Stimulated activated CD8-positive, alpha-beta memory T cell treated with anti-CD3 and anti-CD28 coated beads, Interleukin-7, amount 100 ng/mL, for 1 hour (primary cell): ENCODE measurements at places on chromosomes 5 and 9.

DNA sequence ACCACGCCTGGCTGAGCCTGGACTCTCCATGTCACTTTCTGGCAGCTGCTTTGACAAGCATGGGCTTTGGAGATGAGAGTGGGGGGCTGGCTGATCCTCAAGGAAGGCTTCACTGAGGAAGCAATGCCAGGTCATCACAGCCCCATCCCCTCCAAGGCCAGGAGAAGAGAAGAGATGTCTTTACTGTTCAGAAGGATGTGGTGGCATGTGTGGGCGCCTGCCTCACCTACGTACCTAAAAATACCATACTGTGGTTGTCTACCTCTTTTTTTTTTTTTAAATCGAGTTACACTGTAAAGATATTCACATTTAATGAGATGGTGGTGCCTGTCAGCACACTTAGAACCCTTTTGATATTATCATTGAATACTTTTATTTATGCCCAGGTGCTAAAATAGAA, 26.4 kb upstream of the CTNNA1 start:
- DNase-seq, result no peak

DNA sequence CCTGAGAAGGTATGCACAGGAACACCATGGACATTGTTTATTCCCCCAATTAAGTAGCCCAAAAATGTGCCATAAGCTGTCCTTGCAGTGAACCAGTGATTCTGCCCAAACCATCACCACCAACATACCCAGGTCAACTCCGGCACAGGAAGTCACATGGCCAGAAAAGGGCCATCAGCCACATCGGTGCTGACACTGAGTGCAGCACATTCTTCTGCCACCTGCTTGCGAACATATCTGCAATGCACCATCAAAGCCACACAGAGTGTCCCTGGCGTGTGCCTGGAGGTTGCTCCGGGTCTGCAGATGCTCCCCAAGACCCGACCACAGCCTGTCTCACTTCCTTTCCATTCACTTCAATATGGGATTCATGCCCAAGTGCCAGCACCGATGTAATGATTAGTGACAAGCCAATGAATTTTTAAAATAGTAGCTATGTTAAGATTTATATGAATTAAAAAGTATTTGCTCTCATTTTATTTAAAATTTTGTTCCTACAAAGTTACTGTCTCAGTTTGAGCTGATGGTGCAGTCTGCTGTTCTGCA, 37.6 kb downstream of the SYK start:
- DNase-seq, result no peak

- no peak for DNase-seq
These were observed 34.5 kb upstream of the SPARC start for GRCh38 chr5:151721087-151721646.

DNA sequence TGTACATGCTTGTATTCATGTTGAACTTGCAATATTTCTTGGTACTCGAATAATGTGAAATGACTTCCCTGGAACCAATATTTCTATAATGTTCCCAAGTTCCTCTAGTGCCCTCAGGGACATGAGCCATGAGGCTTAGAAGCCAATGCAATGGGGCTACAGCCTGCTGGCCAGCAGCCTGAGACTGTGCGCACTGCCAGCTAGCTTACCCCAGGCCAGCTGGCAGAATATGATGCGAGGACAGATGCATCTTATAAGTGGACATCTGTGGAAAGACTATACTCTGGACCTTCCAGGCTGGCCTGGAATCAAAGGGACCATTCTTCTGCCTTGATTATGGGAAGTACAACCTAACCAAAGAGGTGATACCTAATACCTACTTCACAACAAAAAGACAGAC, 1862.0 kb upstream of the ACO1 start:
- no peak for DNase-seq

GRCh38 chr5:15065091-15065490, 193.5 kb upstream of the ANKH start:
- DNase-seq, result no peak

GRCh38 chr5:111739416-111739815, 17.6 kb downstream of the NREP start:
- no peak for DNase-seq

GRCh38 chr9:129567842-129568559, 52.9 kb downstream of the C9orf50 start:
- DNase-seq, result no peak

DNA sequence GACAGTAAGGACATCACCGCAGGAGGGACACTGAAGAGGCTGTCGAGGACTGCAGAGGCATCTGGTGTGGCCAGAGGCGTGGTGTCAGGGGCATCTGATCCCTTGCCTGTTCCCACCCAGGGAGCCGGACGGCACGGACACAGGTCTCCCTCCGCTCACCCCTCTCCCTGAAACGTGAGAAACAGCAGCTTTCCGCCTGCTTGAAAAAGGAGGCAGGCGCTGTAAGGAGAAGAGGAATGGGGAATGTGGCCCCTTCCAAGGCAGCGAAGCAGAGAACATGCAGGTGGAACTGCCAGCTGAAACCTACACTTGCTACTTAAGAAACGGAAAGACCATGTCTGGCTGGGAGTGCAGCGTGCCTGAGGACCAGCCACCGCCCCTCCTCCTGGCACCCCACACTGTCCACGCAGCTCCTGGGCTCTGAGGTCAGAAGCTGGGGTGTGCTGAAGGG, 176.2 kb downstream of the GAPVD1 start:
- DNase-seq, result no peak

- DNase-seq, result no peak
These were observed 168.8 kb downstream of the GABBR2 start for GRCh38 chr9:98539954-98540353.

DNA sequence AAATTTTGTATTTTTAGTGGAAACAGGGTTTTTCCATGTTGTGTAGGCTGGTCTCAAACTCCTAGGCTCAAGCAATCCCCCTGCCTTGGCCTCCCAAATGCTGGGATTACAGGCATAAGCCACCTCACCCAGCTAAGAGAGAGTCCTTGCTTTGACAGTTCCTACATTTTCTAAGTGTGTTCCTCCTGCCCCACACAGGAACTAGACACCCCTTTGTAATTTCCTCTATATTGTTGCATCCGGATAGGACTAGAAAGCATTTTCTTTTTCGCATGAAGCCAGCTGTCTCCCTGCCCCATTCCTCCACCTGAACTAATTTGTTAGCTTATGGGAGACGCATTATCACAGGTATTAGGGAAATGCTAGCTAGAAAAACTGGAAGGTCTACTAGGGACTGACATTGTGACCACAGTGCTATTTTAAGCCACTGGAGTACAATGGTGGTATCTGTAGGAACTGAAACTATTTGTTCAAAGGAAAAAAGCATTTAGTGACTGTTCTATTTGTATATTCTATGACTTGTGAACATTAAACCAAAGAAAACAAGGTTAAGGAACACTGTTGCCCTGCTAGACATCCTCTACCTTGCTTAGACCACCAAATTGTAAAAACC, 214.1 kb downstream of the SMARCA2 start:
- no peak for DNase-seq

DNA sequence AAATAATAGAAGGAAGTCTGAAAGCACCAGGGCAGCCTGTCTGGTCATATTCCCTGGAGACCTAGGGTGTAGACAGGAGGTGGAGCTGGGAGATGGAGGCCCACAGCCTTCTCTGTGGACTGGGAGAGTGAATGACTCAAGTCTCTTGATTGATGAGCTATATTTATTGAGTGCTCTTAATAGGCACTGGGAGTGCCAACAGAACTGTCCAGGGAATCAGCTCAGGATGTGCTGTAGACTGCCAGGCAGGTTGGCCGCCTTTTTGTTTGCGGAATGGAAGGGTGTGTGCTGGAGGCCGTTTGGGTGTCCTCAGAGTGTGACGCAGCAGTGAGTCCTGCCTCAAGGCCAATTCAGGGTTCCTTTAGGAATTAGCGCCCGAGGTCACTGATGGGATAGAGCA, 33.4 kb upstream of the POMT1 start:
- DNase-seq, result no peak

DNA sequence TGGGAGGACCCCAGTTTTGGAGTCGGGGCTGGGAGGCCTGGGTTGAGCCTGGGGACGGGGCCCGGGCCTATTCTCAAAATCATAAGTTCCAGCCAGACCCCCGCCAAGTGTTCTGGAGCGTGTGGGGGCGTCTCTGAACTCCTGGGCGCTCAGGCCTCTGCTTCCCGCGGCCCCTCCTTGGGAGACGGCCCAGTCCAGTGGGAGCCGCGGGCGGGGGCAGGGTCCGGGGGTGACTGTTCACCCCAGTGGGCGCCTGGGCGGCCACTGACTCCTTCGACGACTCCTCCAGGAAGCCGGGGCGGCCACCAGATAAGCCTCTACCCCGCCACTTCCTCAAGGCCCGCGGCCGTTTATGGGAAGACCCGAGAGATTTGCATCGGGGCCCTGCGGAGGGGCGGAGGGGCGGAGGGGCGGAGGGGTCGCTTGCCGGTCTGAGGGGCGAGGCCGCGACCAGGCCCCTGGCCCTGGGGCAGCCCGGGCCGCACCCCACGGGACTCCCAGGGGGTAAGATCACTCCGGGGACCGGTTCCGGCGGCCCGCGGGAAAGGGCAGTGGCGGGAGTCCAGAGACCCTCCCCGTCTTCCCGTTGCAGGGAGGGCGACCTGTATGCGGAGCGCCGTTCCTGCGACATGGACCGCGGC, 655 bp downstream of the TOR4A start:
- no peak for DNase-seq

DNA sequence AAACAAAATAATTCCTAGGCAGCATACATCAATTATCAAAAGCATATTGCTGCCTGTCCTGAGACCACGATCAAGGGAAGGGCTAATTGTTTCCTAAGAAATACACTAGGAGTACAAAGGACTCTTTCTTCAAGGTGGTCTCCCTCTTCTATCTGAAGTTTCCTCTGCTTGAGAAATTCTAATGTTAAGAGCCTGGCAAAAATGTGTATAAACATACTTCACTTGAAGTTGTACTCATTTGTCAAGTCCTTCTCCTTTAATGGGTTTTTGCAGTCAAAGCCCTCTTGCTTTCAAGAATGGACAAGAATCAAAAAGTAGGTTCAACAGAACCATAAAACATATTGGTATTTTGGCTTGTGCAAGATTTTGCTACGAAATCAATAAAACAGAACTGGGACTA, 31.1 kb downstream of the UBTD2 start:
- no peak for DNase-seq

GRCh38 chr9:70052768-70053167, 9.1 kb downstream of the MAMDC2 start:
- no peak for DNase-seq

DNA sequence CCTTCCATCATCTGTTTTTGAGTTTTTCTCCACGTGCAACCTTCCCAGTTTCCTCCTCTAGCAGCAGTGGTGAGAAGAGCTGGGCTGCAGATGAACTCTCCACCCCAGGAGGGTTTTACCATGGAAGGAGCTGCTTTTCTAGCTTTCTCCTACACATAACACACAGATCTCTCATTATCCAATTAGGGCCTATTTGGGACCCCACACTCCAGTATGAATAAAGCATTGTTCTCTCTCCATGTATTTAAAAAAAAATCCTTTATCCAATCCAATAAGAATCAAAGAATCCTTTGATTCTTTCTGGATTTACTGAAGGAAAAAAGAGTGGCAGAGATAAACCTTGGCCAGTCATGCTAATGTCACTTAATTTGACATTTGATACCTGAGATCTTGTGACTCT, 31.6 kb upstream of the NAA35 start:
- no peak for DNase-seq

- no peak for DNase-seq
These were observed 86.6 kb downstream of the FEM1C start for GRCh38 chr5:115458003-115458409.

DNA sequence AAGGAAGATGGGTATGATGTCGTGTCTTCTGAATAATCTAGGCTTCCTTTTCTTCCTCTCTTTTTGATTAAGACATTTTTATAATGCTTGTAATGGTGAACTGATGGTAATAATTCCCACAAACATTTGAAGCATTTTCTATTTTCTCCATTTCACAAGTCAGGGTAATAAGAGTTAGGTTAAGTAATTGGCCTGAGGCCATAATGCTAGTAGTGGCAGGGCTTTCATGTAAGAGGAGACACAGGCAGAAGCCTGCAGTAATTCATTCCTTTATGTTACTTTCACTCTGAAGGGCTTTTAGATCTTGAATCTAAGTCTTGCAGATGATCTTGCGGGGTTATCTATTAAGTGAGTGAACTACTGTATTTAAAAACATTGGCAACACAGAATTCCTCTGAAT, 374.9 kb downstream of the MAT2B start:
- DNase-seq, result no peak

- DNase-seq, result no peak
These were observed 25.0 kb downstream of the SGTB start for GRCh38 chr5:65696892-65697291.

DNA sequence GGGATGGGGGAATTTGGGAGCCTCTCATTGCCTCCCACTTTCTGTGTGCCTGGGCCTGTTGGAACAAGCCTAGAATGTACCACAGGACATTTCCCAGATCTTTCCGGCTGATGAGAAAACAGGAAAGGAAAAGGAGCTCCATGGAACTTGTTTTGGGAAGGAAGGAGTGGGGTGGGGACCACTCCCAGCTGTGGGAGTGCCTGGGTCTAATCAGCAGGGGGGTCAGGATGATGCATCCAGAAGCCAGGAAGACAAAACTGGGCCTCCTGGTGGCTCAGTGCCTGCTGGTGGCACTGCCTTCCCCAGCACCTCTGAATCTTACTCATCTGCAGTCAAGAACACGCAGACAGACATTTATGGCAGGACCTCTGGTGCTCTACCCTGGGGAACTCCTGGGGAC, 2.8 kb downstream of the SMIM33 start:
- no peak for DNase-seq

DNA sequence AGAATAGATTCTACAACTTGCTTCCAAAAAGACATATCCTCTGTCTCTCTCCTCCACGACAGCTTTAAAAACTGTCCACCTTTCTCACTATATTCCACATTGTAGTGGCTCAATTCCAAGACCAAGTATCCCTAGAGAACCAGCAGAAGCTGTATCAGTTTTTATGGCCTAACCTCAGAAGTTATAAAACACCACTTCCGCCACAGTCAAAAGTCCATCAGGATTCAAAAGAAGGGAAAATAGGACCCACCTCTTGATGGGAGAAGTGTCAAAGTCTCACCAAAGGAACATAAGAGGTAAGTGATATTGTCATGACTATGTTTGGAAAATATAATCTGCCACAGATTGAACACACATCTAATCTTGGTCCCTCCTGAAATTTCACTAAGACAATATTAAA, 299.2 kb upstream of the RGMB start:
- DNase-seq, result no peak

GRCh38 chr5:120740989-120741388, 276.9 kb downstream of the PRR16 start:
- DNase-seq, result no peak
